ENCODE measurements at places on chromosomes 2 and 18.

- DNase-seq, result no peak
- H3K27ac ChIP-seq, result no peak overlapping the region
- no peak overlapping the region for H3K4me3 ChIP-seq
- H3K27me3 ChIP-seq, result no peaks in the 10 kb centered on the region
- no peaks in the 10 kb centered on the region for H3K36me3 ChIP-seq
These were observed 218.1 kb upstream of the MGAT5 start for GRCh38 chr2:134035605-134036370.

GRCh38 chr2:30239308-30239985 is 8.1 kb downstream of the LBH start:
- H3K27me3 ChIP-seq, result no peaks in the 10 kb centered on the region
- H3K36me3 ChIP-seq, result peaks cover 7% of the 10 kb centered on the region
- H3K4me1 ChIP-seq, result no peaks in the 10 kb centered on the region
- no peak overlapping the region for H3K27ac ChIP-seq
- no peak overlapping the region for H3K4me3 ChIP-seq

DNA sequence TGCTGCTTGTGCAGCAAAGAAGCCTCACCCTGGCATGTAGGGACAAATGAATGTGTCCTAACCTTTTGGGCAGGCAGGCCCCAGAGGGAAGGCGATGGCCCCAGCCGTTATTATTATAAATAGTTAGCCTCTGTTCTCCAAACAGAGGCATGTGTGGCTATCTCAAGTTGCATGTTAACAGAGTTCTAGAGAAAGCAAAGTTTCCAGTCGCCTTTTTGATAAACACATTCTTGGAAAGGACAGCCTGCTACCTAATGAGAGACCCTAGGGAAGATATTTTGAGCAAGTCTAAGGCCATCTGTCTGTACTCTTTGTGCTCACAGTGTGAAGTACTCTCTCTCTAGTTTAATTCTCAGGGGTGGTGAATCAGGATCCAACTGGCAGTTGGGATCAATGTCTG is 97.4 kb upstream of the FHL2 start:
- H3K27ac ChIP-seq, result no peak overlapping the region
- no peaks in the 10 kb centered on the region for H3K36me3 ChIP-seq
- no peaks in the 10 kb centered on the region for H3K4me1 ChIP-seq
- no peak for DNase-seq
- no peak overlapping the region for H3K4me3 ChIP-seq

GRCh38 chr2:96587843-96588242 is 50.3 kb downstream of the KANSL3 start:
- H3K36me3 ChIP-seq, result peaks cover 15% of the 10 kb centered on the region
- H3K27me3 ChIP-seq, result no peaks in the 10 kb centered on the region
- H3K27ac ChIP-seq, result no peak overlapping the region

DNA sequence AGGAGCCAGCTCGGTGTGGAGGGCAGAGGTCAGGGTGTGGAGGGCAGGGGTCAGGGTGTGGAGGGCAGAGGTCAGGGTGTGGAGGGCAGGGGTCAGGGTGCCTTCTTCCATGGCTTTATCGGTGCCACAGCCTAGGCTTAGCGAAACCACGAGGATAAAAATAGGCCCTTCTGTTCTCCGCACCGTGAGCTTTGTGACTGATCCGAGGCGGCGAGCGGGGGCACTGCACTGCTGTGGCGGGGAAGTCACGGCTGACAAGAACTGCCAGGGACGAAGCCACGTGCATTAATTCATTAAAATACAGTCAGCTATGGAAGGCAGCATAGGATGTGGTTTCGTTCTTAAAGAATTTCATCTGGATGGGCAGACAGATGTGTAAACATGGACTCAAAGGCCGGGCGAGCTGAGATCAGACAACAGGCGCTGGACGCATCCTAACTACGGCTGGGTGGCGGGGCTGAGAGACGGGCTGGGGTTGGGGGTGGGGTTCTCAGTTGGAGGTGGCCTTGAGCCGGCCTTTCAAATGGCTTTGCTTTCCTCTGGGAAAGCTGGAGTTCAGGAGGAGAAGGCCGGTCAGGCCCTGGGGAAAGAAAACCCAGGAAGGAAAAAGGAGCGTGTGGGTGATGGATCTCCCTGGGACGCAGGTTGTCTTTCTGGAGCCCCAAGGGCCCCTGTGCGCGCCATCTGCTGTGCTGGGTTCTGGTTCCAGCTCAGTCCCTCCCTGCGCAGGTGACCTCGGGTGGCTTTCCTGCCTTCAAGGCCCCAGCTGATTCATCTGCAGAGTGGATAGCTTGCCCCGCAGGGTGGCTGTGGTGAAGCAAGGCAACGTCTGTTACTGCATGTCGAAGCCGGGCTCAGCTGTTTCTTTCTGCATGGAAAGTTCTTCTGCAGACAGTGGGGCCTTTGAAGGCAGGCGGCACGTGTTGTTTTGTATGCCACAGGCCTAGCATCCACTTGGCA is 958 bp upstream of the ALLC start:
- no peak overlapping the region for H3K27ac ChIP-seq
- H3K4me3 ChIP-seq, result no peak overlapping the region
- no peaks in the 10 kb centered on the region for H3K4me1 ChIP-seq
- no peaks in the 10 kb centered on the region for H3K36me3 ChIP-seq
- DNase-seq, result no peak

DNA sequence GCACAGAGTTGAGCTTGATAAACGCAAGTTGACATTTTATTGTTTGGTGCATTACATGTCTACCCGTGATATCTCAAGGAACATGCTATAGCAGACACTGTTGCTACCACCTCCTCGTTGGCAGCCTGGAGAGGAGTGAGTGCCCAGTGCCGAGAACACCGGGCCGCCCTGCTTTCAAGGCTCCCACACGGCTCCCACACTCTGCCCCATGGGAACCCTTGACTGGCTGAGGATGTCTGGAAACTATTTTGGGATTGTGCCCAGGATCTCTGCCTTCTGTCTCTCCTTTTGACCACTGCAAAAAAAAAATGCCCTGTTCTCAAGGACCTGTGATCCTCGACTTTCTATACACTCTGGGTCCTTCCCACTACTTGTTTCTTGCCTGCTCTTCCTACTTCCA is 21.1 kb downstream of the TET3 start:
- H3K27ac ChIP-seq, result no peak overlapping the region
- peaks cover 20% of the 10 kb centered on the region for H3K4me1 ChIP-seq
- H3K27me3 ChIP-seq, result no peaks in the 10 kb centered on the region
- no peak overlapping the region for H3K4me3 ChIP-seq

GRCh38 chr2:109597283-109597682 is 16.5 kb downstream of the SEPTIN10 start:
- H3K27me3 ChIP-seq, result no peaks in the 10 kb centered on the region
- no peak overlapping the region for H3K4me3 ChIP-seq
- H3K27ac ChIP-seq, result no peak overlapping the region
- no peaks in the 10 kb centered on the region for H3K4me1 ChIP-seq
- no peak for DNase-seq

- H3K27me3 ChIP-seq, result no peaks in the 10 kb centered on the region
- H3K4me3 ChIP-seq, result no peak overlapping the region
- no peak for DNase-seq
- H3K27ac ChIP-seq, result no peak overlapping the region
- no peaks in the 10 kb centered on the region for H3K4me1 ChIP-seq
- no peaks in the 10 kb centered on the region for H3K36me3 ChIP-seq
These were observed 179.7 kb downstream of the TRIB2 start for GRCh38 chr2:12896318-12896982.

GRCh38 chr18:79538635-79539034 is 141.0 kb upstream of the CTDP1 start:
- H3K36me3 ChIP-seq, result no peaks in the 10 kb centered on the region
- peaks cover 41% of the 10 kb centered on the region for H3K27me3 ChIP-seq
- DNase-seq, result no peak
- no peak overlapping the region for H3K4me3 ChIP-seq
- no peak overlapping the region for H3K27ac ChIP-seq

DNA sequence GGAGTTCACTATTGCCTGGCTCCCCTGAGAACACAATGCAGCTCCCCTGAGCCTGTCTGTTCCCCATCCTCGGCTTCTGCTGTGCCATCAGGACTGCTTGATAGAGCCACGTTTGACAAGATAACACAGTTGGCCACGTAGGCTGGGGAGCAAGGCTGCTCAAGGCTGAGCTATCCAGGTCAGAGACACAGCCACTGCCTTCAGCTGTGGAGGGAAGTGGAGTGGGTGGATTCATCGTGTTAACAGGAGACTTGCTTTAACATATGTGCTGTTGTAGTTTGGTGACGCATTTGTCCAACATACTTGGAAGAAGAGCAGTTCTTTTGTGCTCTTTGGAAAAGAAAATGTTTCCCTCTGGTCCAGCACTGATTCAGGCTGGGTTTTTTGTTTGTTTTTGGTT is 68.8 kb downstream of the WDSUB1 start:
- DNase-seq, result no peak
- peaks cover 4% of the 10 kb centered on the region for H3K36me3 ChIP-seq
- H3K4me3 ChIP-seq, result no peak overlapping the region
- no peaks in the 10 kb centered on the region for H3K27me3 ChIP-seq

DNA sequence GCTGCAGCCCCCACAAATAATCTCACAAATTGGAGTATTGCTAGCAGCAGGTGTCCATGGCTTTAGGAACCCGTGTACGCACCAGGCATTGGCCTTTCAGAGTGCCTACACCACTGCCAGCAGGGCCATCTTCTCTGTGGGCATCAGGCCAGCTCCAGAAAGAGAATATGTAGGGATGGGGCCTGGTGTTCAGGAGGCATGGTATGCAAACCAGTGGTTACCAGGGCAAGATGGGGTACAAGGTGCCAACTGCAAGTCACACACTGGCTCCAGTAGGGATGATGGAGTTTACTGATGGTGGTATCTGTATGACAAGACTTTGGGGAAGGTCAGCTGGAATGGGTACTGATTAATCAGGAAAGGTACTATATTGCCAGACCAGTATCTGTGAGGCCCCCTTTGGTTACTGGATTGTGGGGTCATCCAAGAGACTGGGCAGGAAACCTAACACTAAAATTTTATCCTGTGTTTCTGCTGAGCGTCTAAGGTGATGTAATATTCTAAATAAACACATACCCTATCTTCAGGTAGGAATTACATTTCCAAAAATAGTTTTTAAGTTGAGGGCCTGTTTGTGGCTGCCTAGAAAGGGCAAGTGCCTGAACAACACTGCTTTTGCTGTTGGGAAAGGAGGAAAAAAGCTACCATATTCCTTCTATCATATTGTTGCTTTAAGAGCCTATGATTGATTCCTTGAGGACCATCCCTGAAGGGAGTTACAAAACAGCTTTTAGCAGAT is 9.0 kb downstream of the CNOT9 start:
- peaks cover 57% of the 10 kb centered on the region for H3K36me3 ChIP-seq
- no peaks in the 10 kb centered on the region for H3K27me3 ChIP-seq
- DNase-seq, result no peak
- no peak overlapping the region for H3K27ac ChIP-seq
- H3K4me1 ChIP-seq, result peaks cover 6% of the 10 kb centered on the region
- no peak overlapping the region for H3K4me3 ChIP-seq

- no peaks in the 10 kb centered on the region for H3K36me3 ChIP-seq
- peaks cover 5% of the 10 kb centered on the region for H3K4me1 ChIP-seq
- H3K27me3 ChIP-seq, result no peaks in the 10 kb centered on the region
- no peak overlapping the region for H3K4me3 ChIP-seq
- DNase-seq, result no peak
These were observed 280.9 kb upstream of the SIX2 start for GRCh38 chr2:45289997-45290709.

GRCh38 chr18:39455285-39455684 is 1889.7 kb upstream of the CELF4 start:
- no peaks in the 10 kb centered on the region for H3K27me3 ChIP-seq
- no peak overlapping the region for H3K4me3 ChIP-seq
- H3K4me1 ChIP-seq, result no peaks in the 10 kb centered on the region

DNA sequence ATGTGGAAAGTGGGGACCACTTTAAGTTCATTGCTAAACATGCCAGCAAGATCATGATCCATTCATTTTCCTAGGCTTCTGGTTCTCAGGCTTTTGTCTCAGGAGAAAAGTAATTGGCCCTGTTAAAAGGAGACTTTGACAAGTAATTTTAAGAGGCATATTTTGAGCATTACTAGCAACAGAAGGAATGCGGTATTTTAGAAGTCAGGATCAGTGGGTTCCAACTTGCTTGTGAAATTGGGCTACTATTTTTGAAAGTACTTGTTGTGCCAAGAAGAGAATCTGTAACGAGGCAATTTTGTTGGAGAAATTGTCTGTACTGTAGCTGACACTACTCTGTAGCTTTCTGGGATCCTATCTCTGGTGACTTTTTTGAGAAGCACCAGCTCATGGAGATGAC is 59.4 kb downstream of the CERS6 start:
- H3K27me3 ChIP-seq, result no peaks in the 10 kb centered on the region
- H3K36me3 ChIP-seq, result no peaks in the 10 kb centered on the region
- no peak for DNase-seq
- H3K27ac ChIP-seq, result peak overlapping the region; percentile 53

- H3K4me3 ChIP-seq, result no peak overlapping the region
- H3K36me3 ChIP-seq, result no peaks in the 10 kb centered on the region
- H3K4me1 ChIP-seq, result no peaks in the 10 kb centered on the region
- H3K27ac ChIP-seq, result no peak overlapping the region
- no peak for DNase-seq
These were observed 683.5 kb upstream of the SALL3 start for GRCh38 chr18:78296166-78296565.

GRCh38 chr2:233563663-233564430 is 2.7 kb downstream of the USP40 start:
- H3K4me1 ChIP-seq, result no peaks in the 10 kb centered on the region
- H3K27ac ChIP-seq, result no peak overlapping the region
- H3K27me3 ChIP-seq, result no peaks in the 10 kb centered on the region
- no peak for DNase-seq
- H3K36me3 ChIP-seq, result peaks cover 16% of the 10 kb centered on the region

- no peaks in the 10 kb centered on the region for H3K36me3 ChIP-seq
- no peaks in the 10 kb centered on the region for H3K27me3 ChIP-seq
- H3K4me1 ChIP-seq, result no peaks in the 10 kb centered on the region
These were observed 368.2 kb downstream of the EPHA4 start for GRCh38 chr2:221203856-221204255.

GRCh38 chr2:112005406-112006075 is 49.5 kb upstream of the TMEM87B start:
- H3K4me3 ChIP-seq, result no peak overlapping the region
- DNase-seq, result no peak
- H3K27me3 ChIP-seq, result no peaks in the 10 kb centered on the region
- H3K4me1 ChIP-seq, result no peaks in the 10 kb centered on the region

DNA sequence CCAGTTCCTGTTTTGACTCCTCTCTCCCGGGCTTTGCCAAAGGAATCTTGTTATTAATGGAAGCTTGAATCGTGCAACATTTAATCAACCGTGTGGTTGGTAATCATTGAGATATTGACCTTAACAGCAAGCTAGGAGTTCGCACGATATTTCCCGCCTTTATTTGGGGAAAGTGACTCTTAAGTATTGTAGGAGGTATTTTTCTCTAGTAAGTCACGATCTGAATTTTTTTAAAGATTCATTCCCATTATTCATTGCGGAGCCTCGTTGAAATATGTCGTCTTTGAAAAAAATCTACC is 663 bp downstream of the NUP35 start:
- H3K4me3 ChIP-seq, result peak overlapping the region; percentile 85
- DNase-seq, result no peak
- no peaks in the 10 kb centered on the region for H3K27me3 ChIP-seq

GRCh38 chr2:8544786-8545694 is 136.8 kb upstream of the ID2 start:
- no peak overlapping the region for H3K4me3 ChIP-seq
- H3K36me3 ChIP-seq, result no peaks in the 10 kb centered on the region
- peaks cover 17% of the 10 kb centered on the region for H3K4me1 ChIP-seq
- DNase-seq, result peak; percentile 83

- H3K36me3 ChIP-seq, result no peaks in the 10 kb centered on the region
- no peak overlapping the region for H3K4me3 ChIP-seq
- peak; percentile 1 for DNase-seq
- H3K4me1 ChIP-seq, result no peaks in the 10 kb centered on the region
- no peaks in the 10 kb centered on the region for H3K27me3 ChIP-seq
These were observed 659.0 kb upstream of the CDH7 start for GRCh38 chr18:65091744-65092329.

Data from SK-N-SH (cell line).